Subcutaneous adipose tissue (tissue), 4 donors: ENCODE measurements at places on chromosomes 6 and 20. TPM values are rescaled to one million over a fixed set of nuclear protein-coding genes. Genes with fewer than 3 reads are reported as not detected.

ASXL1 gene
- total RNA-seq = 86.1 TPM

THBD gene
- 29.8 TPM for total RNA-seq

TGM3 gene
- not detected for total RNA-seq

TMEM181 gene
- 22.4 TPM for total RNA-seq

LYRM4 gene
- total RNA-seq = 25.8 TPM

ERVFRD-1 gene
- total RNA-seq = 0.65 TPM

ULBP3 gene
- total RNA-seq = not detected

NEURL2 gene
- total RNA-seq = 2.3 TPM

TCEA2 gene
- 36.9 TPM for total RNA-seq

DAAM2 gene
- 53.9 TPM for total RNA-seq

SLC22A2 gene
- not detected for total RNA-seq

MEP1A gene
- not detected for total RNA-seq

MRPL14 gene
- 28.0 TPM for total RNA-seq

CFB gene
- total RNA-seq = 25.1 TPM

C6orf118 gene
- total RNA-seq = not detected

PPIL6 gene
- 6.8 TPM for total RNA-seq

WFDC12 gene
- total RNA-seq = not detected

PKIB gene
- total RNA-seq = 3.3 TPM
